ENCODE measurements at places on chromosomes 7 and 10.

GRCh38 chr10:133358162-133358924 is 524 bp upstream of the FUOM start:
- no peak for DNase-seq

GRCh38 chr10:117503244-117504205 is 39.0 kb upstream of the EMX2 start:
- DNase-seq = no peak

- no peak for DNase-seq
Measured at GRCh38 chr7:22176791-22177412, 180.1 kb downstream of the RAPGEF5 start.

DNA sequence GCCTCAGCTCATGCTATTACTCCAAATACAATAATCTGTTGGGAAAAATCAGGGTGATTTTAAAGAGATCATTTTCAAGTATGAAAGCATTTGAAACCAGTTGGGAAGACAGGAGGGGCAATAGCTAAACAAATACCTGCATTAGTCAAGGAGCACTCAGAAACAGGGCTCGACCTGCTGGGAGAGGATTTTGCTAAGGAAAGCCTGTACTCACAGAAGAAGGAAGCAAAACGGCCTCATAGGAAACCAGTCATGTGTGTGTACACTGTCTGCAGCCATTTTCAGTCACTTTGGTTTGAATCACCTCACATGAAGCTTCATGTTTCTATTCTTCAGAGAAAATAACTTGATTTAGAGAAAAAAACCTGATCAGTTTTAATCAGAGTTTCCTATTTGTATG is 38.6 kb downstream of the FZD1 start:
- no peak for DNase-seq

DNA sequence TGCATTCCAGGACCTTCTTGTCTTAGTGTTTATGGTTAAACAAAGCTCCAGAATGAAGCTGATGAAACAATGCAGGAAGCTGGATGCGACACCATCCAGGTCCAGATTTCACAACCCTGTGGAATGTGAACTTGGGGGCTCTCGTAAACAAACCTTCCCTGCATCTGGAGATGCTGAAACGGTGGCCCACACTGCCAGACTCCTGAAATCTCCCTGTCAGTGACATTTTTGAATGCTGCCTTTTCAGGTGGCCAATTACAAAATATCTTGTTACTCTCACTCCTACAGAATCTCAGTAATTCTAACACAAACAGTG is 18.8 kb downstream of the VIPR2 start:
- no peak for DNase-seq

DNA sequence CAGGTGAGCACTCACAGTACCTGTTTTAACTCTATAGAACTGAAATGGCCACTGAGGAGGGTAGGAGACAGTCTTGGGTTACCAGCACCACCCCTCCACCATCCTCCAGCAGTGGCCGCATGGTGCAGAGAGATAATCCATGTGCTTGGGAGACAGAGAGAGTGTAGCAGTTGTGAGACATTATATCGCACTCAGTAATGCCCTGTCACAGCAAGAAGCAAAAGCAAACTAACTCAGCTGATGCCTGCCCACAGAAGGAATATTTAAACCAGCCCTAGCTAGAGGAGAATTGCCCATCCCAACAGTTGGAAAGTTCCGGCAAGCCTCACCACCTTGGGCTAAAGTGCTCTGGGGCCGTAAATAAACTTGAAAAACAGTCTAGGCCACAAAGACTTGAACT is 58.8 kb upstream of the HBP1 start:
- DNase-seq = no peak
